Epithelial cell of proximal tubule (primary cell): ENCODE measurements at places on chromosomes 7 and 10. TPM values are rescaled to one million over a fixed set of nuclear protein-coding genes. Genes with fewer than 3 reads are reported as not detected.

Gene TMEM130
- total RNA-seq, result 0.65 and 2.4 TPM in 2 replicates

DNA sequence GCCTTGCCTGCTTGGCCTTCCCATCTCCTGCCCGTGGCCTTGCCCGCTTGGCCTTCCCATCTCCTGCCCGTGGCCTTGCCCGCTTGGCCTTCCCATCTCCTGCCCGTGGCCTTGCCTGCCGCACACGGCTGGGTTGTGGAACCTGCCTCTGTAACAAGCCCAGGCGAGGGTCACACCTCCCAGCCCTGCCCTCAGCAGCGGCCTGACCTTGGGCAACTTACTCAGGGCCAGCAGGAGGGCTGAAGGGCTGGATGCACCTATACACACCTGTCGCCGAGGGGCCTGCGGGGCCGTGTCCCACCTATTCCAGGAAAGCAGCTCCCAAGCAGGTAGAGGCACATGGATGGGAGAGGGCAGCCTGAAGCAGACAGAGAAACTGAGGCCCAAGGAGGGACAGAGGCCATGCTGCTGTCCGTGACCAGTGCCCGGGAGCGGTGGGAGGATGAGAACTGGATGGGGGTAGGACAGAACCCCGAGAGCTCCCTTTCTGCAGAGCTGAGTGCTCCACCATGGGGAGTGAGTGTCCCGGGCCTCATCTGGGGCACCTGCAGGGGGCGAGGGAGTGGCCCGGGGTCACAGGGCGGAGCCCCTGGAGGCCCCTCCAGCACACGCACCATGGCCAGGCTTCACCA lies 277.6 kb downstream of the ELFN1 start:
- DNase-seq, result no peak

DNA sequence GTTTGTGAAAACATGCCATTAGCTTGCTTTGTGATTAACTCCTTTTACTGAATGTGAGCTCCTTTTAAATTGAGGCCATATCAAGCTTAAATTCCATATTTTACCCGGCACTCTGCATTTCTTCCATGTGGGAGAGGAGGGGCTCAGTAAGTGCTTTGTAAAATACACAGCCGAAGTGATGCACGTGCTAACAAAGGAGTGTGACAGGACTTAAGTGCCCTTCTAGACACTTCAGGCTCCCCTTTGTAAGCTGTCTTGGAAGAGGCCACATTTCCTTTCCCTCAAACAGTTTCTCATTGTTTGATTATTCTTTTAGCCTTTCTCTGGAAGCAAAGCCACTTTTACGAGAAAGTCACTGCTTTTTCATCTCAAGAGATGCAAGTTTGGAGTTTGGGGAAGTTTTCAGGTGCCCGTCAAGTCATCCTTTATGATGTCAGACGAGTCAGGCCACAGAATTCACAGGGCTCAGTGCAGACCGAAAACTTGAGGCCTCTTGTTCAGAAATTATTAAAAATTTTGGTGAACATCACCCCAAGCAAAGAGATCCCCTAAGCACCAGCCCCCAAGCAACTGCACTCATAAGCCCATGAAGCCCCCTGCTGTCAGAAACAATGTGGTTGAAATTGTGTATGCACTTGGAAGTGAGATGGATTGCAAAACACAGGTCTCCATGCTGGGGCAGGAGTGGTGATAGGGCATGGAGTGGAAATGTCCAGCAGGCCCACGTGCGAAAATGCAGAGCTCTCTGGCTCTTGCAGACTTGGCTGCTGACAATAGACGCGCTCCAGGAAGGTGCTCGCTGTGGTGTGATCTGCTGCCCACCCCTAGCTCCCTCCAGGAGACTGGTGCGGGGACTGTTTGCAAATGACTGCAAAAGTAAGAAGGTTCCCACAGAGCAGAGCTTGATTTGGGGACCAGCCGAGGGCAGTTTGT lies 11.5 kb downstream of the IKZF1 start:
- no peak for DNase-seq

GRCh38 chr10:88428442-88428841 lies 154.7 kb downstream of the RNLS start:
- peak; percentile 12 for DNase-seq

DNA sequence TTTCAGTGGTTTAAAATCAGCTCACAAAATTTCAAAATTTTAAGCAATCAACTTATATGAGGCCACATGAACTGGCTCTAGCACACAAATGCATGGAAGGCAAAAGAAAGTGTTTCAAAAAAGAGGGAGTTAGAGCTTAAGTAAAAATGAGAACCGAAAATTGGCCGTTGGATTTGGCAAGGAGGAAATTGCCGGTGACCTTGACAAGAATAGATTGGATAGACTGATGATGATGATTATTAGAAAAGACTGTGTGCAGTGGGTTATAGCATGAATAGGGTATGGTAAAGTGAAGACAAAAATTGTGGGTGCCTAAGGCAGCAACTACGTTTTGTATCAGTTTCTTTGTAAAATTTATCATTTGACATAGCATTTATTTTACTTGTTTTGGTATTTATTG lies 175.7 kb downstream of the SEMA3D start:
- no peak for DNase-seq

Gene TUBB8
- total RNA-seq, result 0.29 and 2.1 TPM in 2 replicates

- no peak for DNase-seq
Observed at GRCh38 chr10:78473006-78473405, 439.3 kb downstream of the RPS24 start.

- no peak for DNase-seq
Observed at GRCh38 chr10:86663046-86663345, 5.3 kb upstream of the LDB3 start.

Gene PAX4
- total RNA-seq, result not detected in 2 replicates
